D341Med (cell line): ENCODE measurements at places on chromosomes 6 and 20.

GRCh38 chr20:18729231-18729825 lies 84.3 kb upstream of the SCP2D1 start:
- DNase-seq: no peak

GRCh38 chr6:53465732-53466131 lies 79.2 kb downstream of the GCLC start:
- no peak for DNase-seq

DNA sequence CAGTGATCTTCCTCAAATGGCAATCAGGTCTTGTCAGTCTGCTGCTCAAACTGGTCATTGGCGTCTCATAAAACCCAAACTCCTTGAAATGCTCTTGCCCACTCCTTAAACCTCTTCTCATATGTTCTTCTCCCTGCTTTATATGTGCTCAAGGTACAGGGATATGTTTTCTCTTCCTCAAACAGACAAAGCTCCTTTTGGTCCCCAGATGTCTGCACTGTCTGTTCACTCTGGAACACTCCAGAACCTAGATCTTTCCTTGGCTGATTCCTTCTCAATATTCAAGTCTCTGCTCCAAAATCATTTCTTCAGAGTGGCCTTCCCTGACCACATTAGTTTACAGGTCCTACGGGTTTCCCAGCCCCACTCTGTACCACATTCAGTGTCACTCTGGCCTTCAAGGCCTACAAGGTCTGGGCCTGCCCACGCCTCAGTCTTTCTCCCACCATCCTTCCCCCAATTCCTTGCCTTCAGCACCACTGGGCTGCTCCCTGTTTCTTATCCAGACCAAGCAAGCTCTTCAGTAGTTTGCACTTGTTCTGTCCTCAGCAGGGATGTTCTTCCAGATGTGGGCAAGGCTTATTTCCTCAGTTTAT lies 9.0 kb downstream of the THEMIS start:
- DNase-seq: no peak

DNA sequence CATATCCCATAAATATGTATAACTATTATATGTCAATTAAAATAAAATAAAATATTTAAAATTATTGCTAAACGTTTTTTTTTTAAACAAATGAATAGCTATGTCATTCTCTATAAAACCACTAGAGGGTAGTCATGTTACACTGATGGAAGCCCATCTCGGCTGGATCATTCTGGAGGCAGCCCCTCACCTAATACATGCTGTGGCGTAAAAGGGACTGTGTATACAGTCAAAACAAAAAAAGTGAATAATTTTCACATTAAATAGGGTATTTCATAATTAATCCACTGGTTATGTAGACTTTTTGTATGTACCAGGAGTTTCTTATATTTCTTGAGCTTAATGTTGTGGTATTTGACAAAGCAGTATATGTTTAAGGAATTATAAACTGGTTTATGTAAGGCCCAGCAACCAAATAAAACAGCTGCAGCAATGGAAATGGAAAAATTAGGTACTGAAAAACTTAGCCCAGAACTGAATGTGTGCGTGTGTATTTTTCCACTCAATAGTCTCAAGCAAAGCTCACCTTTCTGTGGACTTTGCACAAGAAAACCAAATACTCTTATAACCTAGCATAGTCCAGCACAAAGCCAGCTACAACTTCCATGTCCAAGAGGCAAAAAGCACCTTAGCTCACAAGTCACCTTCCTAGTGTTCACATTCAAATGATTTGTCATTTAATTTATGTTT lies 81.7 kb downstream of the COL9A1 start:
- DNase-seq: peak; percentile 61

GRCh38 chr6:445571-446417 lies 54.2 kb downstream of the IRF4 start:
- DNase-seq: no peak

- no peak for DNase-seq
These were observed 650.4 kb downstream of the RFPL4B start for GRCh38 chr6:112997421-112998085.

DNA sequence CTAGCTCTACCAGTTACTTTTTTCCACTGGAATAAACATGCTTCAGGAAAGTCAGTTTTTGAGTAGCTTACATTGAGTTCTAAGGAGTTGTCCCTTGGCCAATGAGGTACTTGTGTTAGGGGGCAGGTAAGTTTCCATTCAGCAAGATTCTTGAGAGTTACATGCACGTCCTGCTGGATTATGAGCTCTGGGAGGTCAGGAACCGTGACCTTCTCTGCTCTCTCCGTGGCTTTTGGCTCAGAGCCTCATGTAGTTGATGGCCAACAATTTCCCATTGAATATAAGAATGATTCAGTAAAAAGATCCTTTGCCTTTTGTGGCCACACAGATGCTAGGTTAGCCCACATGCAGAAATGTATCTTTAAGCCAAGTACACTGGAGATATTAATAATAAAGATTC lies 181.8 kb upstream of the RALGAPA2 start:
- DNase-seq: no peak

- no peak for DNase-seq
These were observed 87.9 kb upstream of the BEND6 start for GRCh38 chr6:56866917-56867522.
